ENCODE measurements at places on chromosomes 1 and 21.

GRCh38 chr1:228753287-228753686, 18.0 kb downstream of the RHOU start:
- no peak for DNase-seq

DNA sequence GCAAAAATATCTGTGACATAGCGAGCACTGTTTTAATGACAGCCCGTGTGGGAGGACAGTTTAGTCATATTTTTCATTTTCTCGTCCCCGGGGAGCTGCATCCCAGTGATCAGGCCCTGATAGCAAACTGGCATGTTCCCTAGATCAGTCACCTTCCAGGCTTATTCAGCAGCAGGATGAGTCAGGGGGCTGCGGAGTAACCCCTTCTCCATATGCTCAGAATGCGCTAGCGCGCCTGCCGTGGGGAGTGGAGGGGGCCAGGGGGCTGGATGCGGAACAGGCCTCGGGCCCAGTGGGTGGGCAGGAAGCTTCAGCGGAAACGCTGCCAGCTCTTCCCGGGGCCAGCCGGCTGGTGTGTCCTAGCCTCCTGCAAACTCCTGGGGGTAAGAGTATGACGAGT, 94.0 kb downstream of the KCND3 start:
- no peak for DNase-seq

- no peak for DNase-seq
Measured at GRCh38 chr1:194042736-194043135, 856.3 kb upstream of the B3GALT2 start.

DNA sequence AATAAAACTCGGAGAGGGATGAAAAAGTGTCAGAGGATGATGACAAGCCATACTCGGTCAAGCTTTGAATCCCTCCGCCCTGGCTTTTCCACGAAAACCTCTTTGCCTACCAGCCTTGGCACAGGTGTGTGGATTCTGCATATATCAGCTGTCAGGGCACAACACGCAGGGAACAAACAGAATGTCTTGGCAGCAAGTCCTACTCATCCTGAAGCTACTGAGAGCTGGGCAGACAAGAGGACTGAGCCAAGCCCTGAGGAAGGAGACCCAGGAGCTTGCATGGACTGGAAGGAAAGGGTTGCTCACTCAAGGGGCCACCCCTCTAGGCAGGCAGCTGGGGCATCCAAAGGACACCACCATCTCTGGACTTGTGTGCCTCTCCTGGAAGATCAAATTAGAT, 132.4 kb downstream of the HMGB4 start:
- no peak for DNase-seq

GRCh38 chr1:171222936-171223335, 25.4 kb upstream of the FMO1 start:
- no peak for DNase-seq

All from activated CD4-positive, alpha-beta T cell treated with anti-CD3 and anti-CD28 coated beads, Interleukin-10, Interleukin-2, amounts not matched to agents 100 ng/mL and 50 ng/mL, durations not matched to agents 16 hours and 8 hours (primary cell).